Fibroblast of the aortic adventitia (primary cell): ENCODE measurements at places on chromosomes 11 and 22. TPM values are rescaled to one million over a fixed set of nuclear protein-coding genes. Genes with fewer than 3 reads are reported as not detected.

DNA sequence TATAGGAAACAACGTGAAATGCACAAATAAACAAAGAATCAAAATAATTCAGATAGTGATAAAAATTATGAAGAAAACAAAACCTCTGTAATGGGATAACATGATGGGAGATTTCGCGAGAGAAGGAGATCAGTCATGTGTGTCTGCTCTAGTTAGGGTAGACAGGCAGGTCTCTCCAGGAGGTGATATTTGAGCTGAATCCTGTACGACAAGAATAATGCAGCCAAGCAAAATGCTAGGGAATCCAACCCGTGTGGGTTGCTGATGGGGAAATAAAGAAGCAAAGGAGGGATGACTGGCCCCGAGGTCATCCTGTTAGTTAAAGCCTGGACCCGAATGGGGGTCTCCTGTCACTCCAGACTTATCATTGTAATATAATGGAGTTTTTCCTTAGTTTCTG is 16.0 kb downstream of the MAML2 start:
- no peak for DNase-seq

GRCh38 chr11:5234381-5234834 is at the start of gene HBD:
TSS of gene HBD (minus strand) at chr11:5234483. CDS start at chr11:5234433, 50 bp downstream.
- DNase-seq = peak; percentile 71

DNA sequence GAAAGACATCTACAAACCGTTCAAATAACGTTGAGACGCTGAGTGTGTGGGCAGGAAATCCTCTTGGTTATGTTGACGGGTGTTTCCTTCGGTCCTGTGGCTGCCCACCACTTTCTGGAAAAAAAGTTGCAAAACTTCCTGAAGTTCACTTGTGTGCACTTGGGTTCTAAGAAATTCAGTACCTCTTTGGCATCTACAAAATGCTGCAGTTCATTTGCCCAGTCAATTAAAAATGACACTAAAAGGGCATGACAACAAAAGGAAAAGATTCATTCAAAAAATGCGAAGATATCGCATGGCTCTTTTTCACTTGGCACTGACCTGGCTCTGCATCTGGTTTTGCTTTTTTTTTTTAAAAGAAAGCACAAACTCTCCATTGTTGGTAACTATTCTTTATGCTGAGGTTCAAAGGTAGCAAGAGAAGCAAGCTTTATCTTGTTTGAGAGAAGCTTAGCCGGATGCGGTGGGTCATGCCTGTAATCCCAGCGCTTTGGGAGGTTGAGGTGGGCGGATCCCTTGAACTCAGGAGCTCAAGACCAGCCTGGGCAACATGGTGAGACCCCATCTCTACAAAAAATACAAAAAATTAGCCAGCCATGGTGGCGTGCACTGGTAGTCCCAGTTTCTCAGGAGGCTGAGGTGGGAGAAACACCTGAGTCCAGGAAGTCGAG is 10.6 kb upstream of the XBP1 start:
- no peak for DNase-seq

DNA sequence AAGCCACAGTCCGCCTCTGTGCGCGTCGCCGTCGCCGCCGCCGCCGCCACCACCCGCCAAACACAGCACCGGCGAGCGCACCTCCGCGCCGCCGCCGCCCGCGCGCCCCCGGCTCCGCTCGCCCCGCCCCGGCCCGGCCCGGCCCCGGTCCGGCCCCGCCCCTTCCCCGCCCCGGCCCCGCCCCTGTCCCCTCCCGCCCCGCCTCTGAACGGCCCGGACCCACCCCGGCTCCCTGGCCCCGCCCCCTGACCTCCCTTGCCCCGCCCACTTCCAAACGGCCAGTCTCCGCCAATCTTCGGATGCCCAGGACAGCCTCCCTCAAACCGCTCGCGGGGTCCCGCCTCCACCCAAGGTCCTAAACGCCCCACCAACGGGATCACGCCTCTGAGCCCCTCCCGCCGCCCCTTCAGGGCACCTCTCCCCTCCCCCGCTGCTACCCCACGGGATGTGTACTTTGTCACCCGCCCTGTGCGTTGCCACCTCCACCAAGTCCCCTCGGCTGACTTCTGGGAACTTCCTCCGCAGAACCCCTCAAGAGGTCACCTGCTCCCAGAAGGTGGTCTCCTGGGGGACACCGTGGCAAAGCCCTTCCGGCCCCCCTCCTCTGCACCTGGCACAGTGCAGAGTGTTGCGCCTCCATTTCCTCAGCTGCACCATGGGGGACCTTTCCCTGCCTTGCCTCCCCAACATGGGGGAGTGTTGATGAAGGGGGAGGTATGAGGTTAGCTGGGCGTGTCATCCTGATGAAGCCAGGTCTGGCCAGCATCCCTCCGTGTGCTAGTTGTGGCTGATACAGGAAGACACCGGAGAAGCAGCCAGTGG is at the start of gene KIAA0930:
Gene KIAA0930 (minus strand): TSS at position 85 of the 822 bp plus-strand sequence. CDS start 191 bp downstream, outside the sequence.
- peak; percentile 63 for DNase-seq

The PGA5 gene
- not detected in 2 replicates for total RNA-seq
